ENCODE measurements at places on chromosomes 7 and 10. TPM values are rescaled to one million over a fixed set of nuclear protein-coding genes. Genes with fewer than 3 reads are reported as not detected.
A peak's percentile ranks its signal among the peaks of the same experiment; 100 is the strongest.

CPA4 gene
- not detected for total RNA-seq

UCMA gene
- total RNA-seq = 8.6 TPM

PAPOLB gene
- total RNA-seq = 0.42 TPM

CDK14 gene
- 24.0 TPM for total RNA-seq

LAMB4 gene
- not detected for total RNA-seq

DNA sequence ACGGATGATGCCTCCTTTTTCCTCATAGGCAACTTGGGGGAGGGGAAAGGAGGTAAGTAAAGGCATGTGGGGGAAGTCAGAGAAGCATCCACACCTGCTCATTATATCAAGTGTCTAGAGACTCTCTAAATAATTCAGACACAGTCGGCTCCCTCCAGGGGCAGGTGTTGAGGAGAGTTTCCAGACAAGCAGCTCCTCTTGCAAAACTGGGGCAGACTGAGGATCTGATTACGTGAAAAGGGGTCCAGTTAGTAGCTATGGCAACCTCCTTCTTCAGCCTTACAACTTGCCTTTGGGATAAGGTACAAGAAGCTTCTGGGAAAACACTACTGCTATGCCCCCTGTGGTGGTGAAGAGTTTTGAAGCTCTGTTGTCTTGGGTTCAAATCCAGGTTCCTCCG is 39.0 kb upstream of the SORBS1 start:
- no peak overlapping the region for H3K27ac ChIP-seq
- H3K27me3 ChIP-seq = no peaks in the 10 kb centered on the region
- H3K4me1 ChIP-seq = 0 out of 2 replicates have a peak, but pooled peaks cover 4% of the 10 kb centered on the region
- peak; percentile 28 for DNase-seq

- no peak overlapping the region for H3K27ac ChIP-seq
- H3K4me3 ChIP-seq = no peak overlapping the region
- no peaks in the 10 kb centered on the region for H3K27me3 ChIP-seq
- DNase-seq = no peak
- no peaks in the 10 kb centered on the region for H3K36me3 ChIP-seq
These were observed 225.4 kb downstream of the ZMYND11 start for GRCh38 chr10:360653-361052.

- H3K4me3 ChIP-seq = no peak overlapping the region
- H3K27me3 ChIP-seq = no peaks in the 10 kb centered on the region
- H3K36me3 ChIP-seq = no peaks in the 10 kb centered on the region
- DNase-seq = no peak
- H3K27ac ChIP-seq = no peak overlapping the region
- peaks cover 11% of the 10 kb centered on the region for H3K4me1 ChIP-seq
These were observed 12.9 kb upstream of the GRID2IP start for GRCh38 chr7:6563936-6564770.

DNA sequence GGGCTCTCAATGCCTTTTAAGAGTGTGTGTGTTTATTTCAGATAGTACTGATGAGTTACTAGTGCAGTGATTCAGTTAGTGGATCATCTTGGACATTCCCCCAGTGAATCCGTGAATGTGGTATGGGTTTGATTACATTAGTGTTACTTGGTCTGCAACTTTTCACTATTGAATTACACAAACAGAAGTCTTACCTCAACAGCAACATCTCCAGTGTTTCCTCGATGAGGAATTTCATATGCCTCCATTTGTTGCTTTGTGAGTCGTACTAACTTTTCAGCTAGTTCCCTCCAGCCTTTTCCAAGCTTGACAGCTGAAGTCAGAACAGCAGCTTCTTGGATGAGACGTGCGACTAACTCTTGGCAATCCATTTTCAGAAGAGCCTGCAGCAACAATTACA is 63.2 kb downstream of the MACC1 start:
- H3K36me3 ChIP-seq = no peaks in the 10 kb centered on the region
- DNase-seq = no peak
- H3K27ac ChIP-seq = no peak overlapping the region
- H3K27me3 ChIP-seq = no peaks in the 10 kb centered on the region

DNA sequence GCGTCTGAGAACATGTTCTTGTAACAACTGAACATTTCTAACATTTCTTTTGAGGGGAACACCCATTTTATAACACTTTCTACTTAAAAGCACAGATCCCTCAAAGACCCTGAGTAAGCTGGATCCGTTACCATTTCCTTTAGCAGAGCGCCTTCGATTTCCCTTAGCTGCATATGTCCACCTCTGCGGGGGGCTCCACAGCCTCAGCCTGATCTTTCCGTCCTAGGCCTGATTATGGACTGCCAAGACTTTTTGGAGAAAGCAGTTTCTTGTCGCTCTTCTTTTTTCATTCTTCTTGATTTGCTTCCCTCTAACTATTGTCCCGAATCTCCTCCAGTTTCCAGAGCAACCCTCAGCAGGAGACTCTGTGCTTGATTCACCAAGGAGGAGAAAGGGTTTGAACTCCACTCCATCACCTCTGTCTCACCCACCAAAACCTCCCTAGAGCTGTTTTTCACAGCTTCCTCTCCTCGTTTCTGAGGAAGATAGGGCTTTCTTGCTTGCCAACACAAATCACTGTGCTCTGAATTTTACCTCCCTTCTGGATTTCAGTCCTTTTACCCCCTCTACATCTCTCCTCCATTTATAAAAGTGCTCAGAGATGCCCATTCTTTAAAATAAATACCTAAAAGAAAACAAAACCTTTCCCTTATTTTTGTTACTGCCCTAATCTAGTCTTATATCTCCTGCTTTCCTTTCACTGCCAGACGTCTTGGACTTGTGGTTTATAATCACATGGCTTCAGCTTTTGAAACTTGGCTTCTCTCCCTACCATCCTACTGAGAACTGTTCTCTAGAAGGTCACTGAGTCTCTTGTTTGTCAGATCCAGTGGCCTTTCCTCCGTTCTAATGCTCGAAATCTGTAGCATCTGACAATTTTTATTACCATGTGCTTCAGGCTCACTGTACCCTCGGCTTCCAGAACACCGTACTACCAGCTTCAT is 30.5 kb upstream of the ZRANB1 start:
- no peak overlapping the region for H3K4me3 ChIP-seq
- no peak overlapping the region for H3K27ac ChIP-seq
- no peaks in the 10 kb centered on the region for H3K36me3 ChIP-seq
- no peak for DNase-seq

DNA sequence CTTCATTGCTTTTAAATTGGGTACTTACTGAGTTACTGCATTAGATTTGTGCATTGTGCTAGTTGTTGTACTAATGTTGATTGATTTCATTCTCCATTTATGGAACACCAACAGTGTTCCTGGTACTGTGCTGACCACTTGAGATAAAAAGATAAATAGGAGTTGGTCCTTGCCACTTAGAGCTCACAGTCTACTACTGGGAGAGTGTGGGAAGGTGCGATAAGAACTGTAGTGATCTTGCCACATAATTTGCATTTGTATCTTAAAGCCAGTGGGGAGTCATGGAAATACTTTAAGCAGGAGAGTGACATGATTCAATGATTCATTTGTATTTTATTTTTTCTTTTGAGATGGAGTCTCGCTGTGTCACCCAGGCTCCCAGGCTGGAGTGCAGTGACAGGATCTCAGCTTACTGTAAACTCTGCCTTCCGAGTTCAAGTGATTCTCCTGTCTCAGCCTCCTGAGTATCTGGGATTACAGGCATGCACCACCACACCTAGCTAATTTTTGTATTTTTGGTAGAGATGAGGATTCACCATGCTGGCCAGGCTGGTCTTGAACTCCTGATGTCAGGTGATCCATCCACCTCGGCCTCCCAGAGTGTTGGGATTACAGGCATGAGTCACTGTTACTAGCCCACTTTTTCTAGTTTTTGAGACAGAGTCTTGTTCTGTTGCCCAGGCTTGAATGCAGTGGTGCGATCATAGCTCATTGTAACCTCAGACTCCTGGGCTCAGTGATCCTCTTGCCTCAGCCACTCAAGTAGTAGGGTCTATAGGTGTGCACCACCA is 51.2 kb upstream of the TMEM248 start:
- H3K27me3 ChIP-seq = no peaks in the 10 kb centered on the region
- peaks cover 21% of the 10 kb centered on the region for H3K4me1 ChIP-seq
- no peak overlapping the region for H3K27ac ChIP-seq
- no peaks in the 10 kb centered on the region for H3K36me3 ChIP-seq

DNA sequence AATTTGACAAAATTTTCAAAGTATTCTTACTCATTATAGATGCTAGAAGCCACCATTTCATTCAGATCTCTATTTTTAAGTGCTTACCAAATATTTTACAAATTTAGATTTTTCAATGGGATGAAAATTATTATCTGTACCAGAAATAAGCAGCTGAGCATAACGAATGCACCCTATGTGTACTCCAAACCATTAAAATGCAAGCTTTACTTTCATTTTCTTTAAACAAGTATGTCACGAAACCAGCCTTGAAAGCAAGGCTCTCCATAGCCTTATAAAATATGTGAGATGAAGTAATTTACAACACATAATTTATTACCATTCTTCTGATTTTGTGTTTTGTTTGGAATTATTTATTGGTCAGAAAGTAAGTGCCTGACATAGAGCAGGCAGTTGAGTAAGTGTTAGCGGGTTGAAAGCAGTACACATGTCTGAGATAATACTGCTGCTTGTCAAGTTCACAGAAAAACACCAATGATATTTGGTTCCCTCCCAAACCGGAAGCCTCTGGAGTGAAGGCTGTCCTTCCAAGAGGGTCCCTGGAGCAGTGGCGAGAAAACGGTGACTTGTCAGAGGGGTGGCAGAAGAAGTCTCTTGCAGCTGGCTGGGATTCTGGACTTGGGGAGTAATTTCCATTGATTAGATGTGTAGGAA is 322.7 kb upstream of the PFKP start:
- no peak for DNase-seq
- no peaks in the 10 kb centered on the region for H3K36me3 ChIP-seq
- H3K4me1 ChIP-seq = no peaks in the 10 kb centered on the region
- no peak overlapping the region for H3K27ac ChIP-seq
- H3K27me3 ChIP-seq = no peaks in the 10 kb centered on the region

- 0 out of 2 replicates have a peak overlapping the region, but pooled peaks have one; percentile 39 for H3K27ac ChIP-seq
- peak; percentile 86 for DNase-seq
- H3K4me3 ChIP-seq = 0 out of 2 replicates have a peak overlapping the region, but pooled peaks have one; percentile 20
- no peaks in the 10 kb centered on the region for H3K27me3 ChIP-seq
- H3K4me1 ChIP-seq = peaks cover 6% of the 10 kb centered on the region
- no peaks in the 10 kb centered on the region for H3K36me3 ChIP-seq
These were observed 21.1 kb downstream of the PLAU start for GRCh38 chr10:73931767-73932619.

DNA sequence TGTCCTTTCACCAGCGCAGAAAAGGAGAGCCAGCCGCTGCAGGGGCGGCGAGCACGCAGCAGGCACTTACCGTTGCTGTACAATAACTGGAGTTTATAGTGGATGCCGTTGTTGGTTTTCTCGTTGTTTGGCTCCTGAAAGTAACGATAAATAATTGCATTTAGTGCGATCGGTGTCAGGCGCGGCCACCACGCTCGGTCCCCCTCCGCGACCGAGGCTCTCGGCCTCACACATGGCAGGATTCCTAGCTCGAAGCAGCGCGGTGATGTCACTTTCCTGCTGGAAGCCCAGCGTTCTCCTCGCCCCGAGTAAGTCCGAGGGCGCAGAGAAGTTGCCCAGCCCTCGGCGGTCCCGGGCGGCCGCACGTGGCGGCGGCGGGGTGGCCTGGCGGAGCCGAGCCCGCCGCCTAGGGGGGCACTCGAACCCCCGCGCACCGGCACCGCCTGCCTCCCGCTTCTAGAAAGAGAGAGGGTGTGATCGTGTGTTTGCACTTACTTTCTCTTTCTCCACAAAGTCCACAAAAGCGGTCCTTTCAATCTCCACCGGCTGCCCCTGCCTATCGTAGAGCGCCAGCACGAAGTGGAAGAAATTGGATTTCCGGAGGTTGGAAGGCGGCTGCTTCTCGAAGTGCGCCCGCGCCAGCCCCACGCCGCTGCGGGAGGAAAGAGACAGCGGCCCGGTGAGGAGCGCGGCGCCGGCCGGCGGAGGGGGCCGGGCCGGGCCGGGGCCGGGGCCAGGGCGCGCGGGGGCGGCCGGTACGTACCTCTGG is 1.0 kb downstream of the EBF3 start:
- peak overlapping the region; percentile 64 for H3K4me3 ChIP-seq
- H3K27me3 ChIP-seq = peaks cover 98% of the 10 kb centered on the region
- peaks cover 59% of the 10 kb centered on the region for H3K4me1 ChIP-seq
- DNase-seq = peak; percentile 71
- H3K36me3 ChIP-seq = no peaks in the 10 kb centered on the region
- no peak overlapping the region for H3K27ac ChIP-seq

DNA sequence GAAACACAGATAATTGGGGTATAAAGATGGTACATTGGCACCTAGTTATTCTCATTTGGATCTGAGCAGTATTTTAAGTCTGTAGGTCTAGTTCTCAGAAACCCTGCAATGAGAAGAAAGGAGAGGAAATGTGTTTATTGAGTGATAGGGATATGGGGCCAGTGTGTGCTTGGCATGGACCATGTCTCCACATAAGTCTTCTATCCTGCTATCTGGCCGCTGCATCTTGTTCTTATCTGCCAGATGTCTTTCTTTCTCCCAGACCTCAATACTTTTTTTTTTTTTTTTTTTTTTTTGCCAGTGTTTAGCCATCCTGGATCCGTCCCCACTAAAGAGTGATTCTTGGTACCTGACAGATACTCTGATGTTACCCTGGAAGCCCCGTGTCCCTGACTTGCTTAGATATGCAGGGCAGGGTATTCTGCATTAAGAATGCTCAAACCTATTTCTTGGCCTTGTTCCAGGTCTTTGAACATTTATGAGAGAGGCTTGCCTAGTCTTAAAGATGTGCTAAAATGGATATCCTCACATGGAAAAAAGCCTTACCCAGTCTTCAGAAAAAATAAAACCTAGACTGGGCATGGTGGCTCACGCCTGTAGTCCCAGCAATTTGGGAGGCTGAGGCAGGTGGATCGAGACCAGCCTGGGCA is 10.0 kb downstream of the MTURN start:
- H3K4me3 ChIP-seq = no peak overlapping the region
- no peaks in the 10 kb centered on the region for H3K27me3 ChIP-seq

All from GM23338 (cell line).